SJSA1 (cell line): ENCODE measurements at places on chromosomes 5 and 9. TPM values are rescaled to one million over a fixed set of nuclear protein-coding genes. Genes with fewer than 3 reads are reported as not detected.
A peak's percentile ranks its signal among the peaks of the same experiment; 100 is the strongest.

Gene TAF11L5
- total RNA-seq = not detected in 2 replicates

DNA sequence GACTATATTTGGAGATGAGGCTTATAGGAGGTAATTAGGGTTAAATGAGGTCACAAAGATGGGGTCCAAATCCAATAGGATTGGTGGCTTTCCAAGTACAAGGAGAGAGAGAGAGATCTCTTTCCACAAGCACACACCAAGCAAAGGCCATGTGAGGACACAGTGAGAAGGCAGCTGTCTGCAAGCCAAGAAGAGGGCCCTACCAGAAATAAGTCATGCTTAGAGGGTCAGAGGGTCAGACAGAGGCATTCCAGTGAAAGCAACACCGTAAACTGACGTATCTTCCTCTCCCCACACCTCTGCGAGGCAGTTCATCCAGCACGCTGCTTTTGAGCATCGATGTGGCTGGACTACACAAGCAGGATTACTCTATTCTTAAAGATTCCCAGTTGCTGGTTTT is 87.9 kb downstream of the SLC1A3 start:
- peaks cover 39% of the 10 kb centered on the region for H3K4me1 ChIP-seq
- no peak for DNase-seq
- no peaks in the 10 kb centered on the region for H3K27me3 ChIP-seq
- no peaks in the 10 kb centered on the region for H3K36me3 ChIP-seq
- H3K4me3 ChIP-seq = no peak overlapping the region

GRCh38 chr9:112997236-112997941 is 14.6 kb downstream of the ZNF883 start:
- H3K4me3 ChIP-seq = no peak overlapping the region
- no peak overlapping the region for H3K27ac ChIP-seq
- H3K27me3 ChIP-seq = no peaks in the 10 kb centered on the region
- no peaks in the 10 kb centered on the region for H3K4me1 ChIP-seq
- DNase-seq = no peak

DNA sequence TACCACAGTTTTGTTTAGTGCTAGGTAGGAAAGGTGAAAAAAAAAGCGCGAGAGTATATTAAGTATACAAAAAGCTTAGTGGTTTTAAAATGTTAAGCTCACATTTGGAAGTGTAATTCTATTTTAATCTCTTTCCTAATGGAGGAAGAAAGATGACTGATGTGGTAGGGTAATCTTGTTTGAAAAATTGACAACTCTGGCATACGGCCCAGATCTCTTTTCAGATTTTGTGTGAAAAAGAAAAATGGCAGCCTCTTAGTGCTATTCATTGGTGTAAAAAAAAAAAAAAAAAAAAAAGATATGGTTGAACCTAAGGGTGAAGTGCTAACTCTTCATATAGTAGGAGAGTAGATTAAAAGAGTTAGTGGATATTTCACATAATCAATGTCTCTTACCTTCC is 108.0 kb downstream of the ZSWIM6 start:
- H3K27ac ChIP-seq = no peak overlapping the region
- peaks cover 8% of the 10 kb centered on the region for H3K36me3 ChIP-seq
- H3K4me1 ChIP-seq = peaks cover 4% of the 10 kb centered on the region
- no peaks in the 10 kb centered on the region for H3K27me3 ChIP-seq
- H3K4me3 ChIP-seq = no peak overlapping the region

Gene IFNB1
- not detected in 2 replicates for total RNA-seq

DNA sequence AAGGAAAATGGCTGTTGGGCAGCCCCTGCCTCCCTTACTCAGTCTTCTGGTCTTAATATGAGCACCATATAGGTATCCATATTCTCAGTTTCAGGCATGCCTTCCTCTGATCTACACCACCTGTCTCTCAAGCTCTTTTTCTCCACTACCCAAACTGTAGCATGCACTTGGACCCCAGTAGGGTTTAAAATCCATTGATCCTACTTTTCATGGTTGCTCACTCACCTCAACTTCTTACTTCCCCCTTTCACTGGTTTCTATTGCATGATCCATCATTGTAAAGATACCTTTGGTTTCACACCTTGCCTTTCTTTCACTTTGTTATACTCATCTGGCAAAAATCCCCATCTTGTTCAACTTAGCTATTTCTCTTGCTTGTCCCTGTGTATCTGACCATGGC is 159.4 kb downstream of the KDM4C start:
- H3K4me1 ChIP-seq = no peaks in the 10 kb centered on the region
- no peaks in the 10 kb centered on the region for H3K27me3 ChIP-seq
- no peak overlapping the region for H3K27ac ChIP-seq
- DNase-seq = no peak
- no peak overlapping the region for H3K4me3 ChIP-seq

GRCh38 chr5:132775476-132775961 is 1.5 kb downstream of the SEPTIN8 start:
- H3K27ac ChIP-seq = no peak overlapping the region
- H3K27me3 ChIP-seq = no peaks in the 10 kb centered on the region
- H3K4me1 ChIP-seq = peaks cover 38% of the 10 kb centered on the region
- DNase-seq = no peak
- peak overlapping the region; percentile 82 for H3K4me3 ChIP-seq
- H3K36me3 ChIP-seq = peaks cover 18% of the 10 kb centered on the region

Gene SPATA31D4
- not detected in 2 replicates for total RNA-seq
